Muscle of leg (tissue), 16 donors: ENCODE measurements at places on chromosomes 11 and 22. TPM values are rescaled to one million over a fixed set of nuclear protein-coding genes. Genes with fewer than 3 reads are reported as not detected.
A peak's percentile ranks its signal among the peaks of the same experiment; 100 is the strongest.

DNA sequence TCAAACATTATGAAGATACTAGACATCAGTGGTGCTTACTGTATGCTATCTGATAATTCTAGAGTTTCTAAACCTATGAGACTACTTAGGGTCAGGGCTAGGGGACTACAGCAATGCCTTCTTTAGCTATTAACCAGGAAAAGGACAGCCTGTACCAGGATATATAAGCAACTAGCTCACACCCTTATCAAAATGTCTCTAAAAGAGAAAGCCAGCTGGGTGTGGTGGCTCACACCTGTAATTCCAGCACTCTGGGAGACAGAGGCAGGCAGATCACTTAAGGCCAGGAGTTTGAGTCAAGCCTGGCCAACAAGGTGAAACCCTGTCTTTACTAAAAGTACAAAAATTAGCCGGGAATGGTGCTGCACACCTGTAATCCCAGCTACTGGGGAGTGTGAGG is 55.8 kb downstream of the RAB6A start:
- no peak overlapping the region for H3K27ac ChIP-seq
- no peak overlapping the region for H3K4me3 ChIP-seq
- H3K27me3 ChIP-seq: no peaks in the 10 kb centered on the region
- no peaks in the 10 kb centered on the region for H3K4me1 ChIP-seq
- no peak for DNase-seq

- peaks cover 11% of the 10 kb centered on the region for H3K36me3 ChIP-seq
- DNase-seq: peak; percentile 99
- peak within 1 kb of the TSS; percentile 92 for H3K4me3 ChIP-seq
- H3K27me3 ChIP-seq: no peaks in the 10 kb centered on the region
Observed at GRCh38 chr11:694563-695287, at the start of gene DEAF1. Gene DEAF1, minus strand, starts transcription at chr11:695222. Its CDS starts 175 bp downstream, at chr11:695047.

The SLC29A2 gene
- total RNA-seq: 10.1 TPM

- H3K36me3 ChIP-seq: no peaks in the 10 kb centered on the region
- H3K4me3 ChIP-seq: no peak overlapping the region
- H3K4me1 ChIP-seq: no peaks in the 10 kb centered on the region
- no peak for DNase-seq
Observed at GRCh38 chr11:10716543-10717259, 23.1 kb upstream of the IRAG1 start.

DNA sequence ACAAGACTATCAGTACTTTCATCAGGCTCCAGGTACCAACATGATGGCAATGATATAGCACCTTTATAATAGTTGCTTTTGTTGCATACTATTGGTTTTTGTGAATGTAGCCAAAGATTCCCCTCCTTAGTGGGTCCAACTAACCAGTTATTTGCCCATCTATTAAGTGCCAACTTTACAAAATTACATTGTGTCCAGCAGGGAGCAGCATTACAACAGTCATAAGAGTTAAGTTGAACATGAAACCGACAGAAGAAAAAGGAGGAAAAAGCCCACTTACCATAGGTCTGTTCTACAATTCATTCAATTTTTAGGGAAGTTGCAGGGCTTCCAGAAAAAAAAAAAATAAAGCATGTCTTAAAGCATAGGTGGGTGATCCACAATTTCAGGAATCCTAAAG is 21.6 kb downstream of the IMMP1L start:
- peak; percentile 40 for DNase-seq
- no peak overlapping the region for H3K4me3 ChIP-seq
- no peaks in the 10 kb centered on the region for H3K4me1 ChIP-seq
- no peaks in the 10 kb centered on the region for H3K27me3 ChIP-seq

The SMC1B gene
- total RNA-seq: 0.04 TPM
